ENCODE measurements at places on chromosomes 6 and 20.

DNA sequence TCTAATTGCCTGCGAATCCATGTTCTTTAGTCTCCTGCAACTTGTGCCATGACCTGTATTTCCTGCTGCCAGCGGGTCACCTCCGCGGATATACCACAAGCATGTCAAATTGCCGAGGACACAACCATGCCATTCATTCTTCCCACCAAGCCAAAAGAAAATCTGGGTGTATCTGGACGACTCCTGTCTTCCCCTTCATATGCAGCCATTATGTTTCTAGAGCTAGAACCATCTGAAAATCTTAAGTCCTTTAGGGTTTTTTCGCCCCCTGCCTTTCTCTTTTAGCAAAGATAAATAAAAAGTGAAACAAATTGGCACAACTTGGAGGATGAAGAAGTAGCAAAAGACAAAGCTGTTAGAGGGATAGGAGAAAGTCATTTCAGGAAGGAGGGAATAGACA, 242.6 kb downstream of the ARID1B start:
- DNase-seq: no peak

- no peak for DNase-seq
These were observed 47.3 kb downstream of the LRRN4 start for GRCh38 chr20:6006603-6006949.

- no peak for DNase-seq
These were observed at the start of gene EYA4 for GRCh38 chr6:133241086-133241900. Gene EYA4, plus strand, starts transcription at chr6:133241357. Its CDS starts 33,424 bp downstream, at chr6:133274781.

- DNase-seq: no peak
These were observed 4.5 kb downstream of the RIPK1 start for GRCh38 chr6:3072798-3073197.

DNA sequence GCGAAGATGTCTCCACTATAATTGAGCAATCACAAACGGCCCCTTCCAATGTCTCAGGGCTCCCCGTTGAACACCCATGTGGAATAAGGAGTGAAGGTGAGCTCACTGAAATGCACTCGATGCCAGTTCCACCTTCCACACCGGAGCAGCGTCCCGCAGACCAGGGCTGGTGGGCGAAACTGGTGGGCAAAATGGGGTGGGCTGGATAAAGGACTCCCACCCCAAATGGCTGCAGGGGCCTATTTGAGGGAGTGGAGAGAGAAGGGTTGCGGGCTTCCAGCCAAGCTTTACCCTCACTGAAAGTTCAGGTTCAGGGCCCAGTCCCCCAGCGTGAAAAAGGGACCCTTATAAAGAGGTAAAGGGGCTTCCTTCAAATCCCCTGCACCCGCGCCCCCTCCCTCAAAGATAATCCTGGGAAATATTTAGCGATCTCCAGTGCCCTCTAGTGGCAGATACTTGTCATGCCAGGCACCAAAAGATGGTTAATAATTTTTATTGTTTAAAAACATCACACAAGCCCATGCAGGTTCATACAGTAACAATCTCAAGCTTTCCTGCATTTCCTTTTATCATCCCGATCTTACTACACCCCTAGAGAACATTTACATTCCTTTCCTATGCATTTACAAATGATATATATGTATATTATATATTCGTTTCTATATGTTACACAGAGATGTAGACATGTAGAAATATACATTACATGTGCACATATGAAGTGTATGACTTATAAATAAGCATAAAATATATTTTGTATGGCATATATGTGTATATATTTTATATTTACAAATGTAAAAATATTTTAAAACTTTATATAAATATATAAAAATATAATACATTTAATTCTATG, 58.2 kb upstream of the NKX2-2 start:
- DNase-seq: no peak

GRCh38 chr6:166955121-166955864, 1.1 kb downstream of the RNASET2 start:
- no peak for DNase-seq

DNA sequence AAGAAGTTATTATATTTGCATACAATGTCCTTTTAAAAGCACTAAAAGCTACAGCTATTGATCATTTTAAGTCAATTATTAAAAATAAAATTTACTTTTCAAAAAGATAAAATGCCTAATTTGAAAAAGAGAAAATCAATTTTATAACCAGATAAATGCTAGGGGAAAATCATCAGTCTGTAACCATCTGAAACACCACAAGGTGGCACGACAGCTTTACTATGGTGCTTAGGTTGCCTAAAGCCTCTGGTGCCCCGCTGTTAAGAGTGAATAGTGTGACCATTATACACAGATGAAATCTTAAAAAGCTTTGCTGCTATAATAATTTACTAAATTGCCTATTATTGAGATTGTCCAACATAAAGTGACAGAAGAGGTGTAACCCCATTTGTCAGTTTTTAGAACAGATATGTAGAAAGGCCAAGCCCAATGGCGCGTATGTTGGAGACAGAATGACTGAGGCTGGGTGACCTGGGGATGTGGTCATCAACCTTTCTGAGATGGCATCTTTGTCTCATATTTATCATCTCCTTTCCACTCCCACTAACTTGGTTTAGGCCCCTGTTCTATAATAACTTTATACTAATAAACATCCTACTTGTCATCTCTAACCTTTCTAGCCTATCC, 100.8 kb downstream of the MOXD1 start:
- DNase-seq: no peak

- no peak for DNase-seq
These were observed 60.3 kb downstream of the KCNB1 start for GRCh38 chr20:49422161-49422560.

GRCh38 chr6:120279466-120280167, 930.1 kb upstream of the MAN1A1 start:
- DNase-seq: no peak

DNA sequence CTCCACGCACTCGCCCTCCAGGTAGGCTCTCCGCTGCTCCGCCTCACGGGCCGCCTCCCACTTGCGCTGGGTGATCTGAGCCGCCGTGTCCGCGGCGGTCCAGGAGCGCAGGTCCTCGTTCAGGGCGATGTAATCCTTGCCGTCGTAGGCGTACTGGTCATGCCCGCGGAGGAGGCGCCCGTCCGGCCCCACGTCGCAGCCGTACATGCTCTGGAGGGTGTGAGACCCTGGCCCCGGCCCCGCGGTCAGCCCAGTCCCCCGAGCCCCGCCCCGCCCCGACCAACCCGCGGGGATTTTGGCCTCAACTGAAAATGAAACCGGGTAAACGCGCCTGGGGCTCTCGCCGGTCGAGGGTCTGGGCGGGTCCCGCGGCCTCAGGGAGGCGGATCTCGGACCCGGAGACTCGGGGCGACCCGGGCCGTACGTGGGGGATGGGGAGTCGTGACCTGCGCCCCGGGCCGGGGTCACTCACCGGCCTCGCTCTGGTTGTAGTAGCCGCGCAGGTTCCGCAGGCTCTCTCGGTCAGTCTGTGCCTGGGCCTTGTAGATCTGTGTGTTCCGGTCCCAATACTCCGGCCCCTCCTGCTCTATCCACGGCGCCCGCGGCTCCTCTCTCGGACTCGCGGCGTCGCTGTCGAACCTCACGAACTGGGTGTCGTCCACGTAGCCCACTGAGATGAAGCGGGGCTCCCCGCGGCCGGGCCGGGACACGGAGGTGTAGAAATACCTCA, 598 bp downstream of the HLA-B start:
- no peak for DNase-seq
